HFF-Myc (cell line): ENCODE measurements at places on chromosomes 12 and 14.

GRCh38 chr14:59510001-59510400 lies 25.7 kb downstream of the JKAMP start:
- DNase-seq = no peak

- no peak for DNase-seq
These were observed 117.6 kb downstream of the CRADD start for GRCh38 chr12:93794738-93795137.

- no peak for DNase-seq
These were observed 4.8 kb upstream of the CCDC177 start for GRCh38 chr14:69579476-69579875.

GRCh38 chr14:65193916-65194590 lies 91.7 kb upstream of the MAX start:
- DNase-seq = no peak
